ENCODE measurements at places on chromosomes 16 and 17.

DNA sequence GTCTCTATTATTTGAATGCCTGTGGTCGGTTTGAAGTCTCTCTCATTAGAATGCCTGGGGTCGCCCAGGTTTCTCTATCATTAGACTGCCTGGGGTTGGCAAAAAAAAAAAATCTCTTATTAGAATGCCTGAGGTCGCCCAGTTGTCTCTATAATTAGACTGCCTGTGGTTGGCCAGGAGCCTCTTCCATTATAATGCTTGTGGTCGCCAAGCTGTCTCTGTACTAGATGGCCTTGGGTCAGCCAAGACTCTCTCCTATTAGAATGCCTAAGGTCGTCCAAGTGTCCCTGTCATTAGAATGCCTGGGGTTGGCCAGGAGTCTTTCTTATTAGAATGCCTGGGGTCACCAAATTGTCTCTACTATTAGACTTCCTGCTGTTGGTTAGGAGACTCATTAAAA is 2228.4 kb downstream of the TP53TG3F start:
- DNase-seq = no peak

GRCh38 chr16:67089101-67089500 is 20.6 kb upstream of the PHAF1 start:
- no peak for DNase-seq

- DNase-seq = no peak
Measured at GRCh38 chr17:44922136-44922535, 6.8 kb upstream of the GFAP start.

DNA sequence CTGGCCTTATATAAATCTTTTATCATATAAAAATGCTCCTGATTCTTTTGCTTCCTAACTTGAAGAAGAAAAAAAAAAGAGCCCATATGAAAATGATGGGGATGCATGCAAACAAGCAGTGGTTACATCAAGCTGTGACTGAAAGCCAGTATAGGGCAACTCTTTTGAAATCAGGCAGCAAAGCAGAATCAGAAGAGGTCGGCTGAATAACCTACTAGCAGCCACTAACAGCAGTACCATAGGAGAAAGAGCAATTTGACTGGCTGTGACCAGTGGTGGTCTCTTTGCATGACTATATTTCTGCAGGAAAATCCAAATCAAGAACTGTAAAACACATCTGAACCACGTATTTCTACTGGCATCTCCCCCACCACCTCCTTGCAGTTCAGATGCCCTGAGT is 161.9 kb upstream of the C17orf78 start:
- DNase-seq = no peak

GRCh38 chr17:35889241-35889640 is 9.1 kb upstream of the CCL5 start:
- DNase-seq = no peak

- peak; percentile 73 for DNase-seq
Measured at GRCh38 chr16:67514382-67514828, 14.2 kb upstream of the RIPOR1 start.

GRCh38 chr17:13583996-13584700 is 17.6 kb downstream of the HS3ST3A1 start:
- DNase-seq = no peak

- no peak for DNase-seq
Measured at GRCh38 chr16:83031524-83031923, 404.8 kb downstream of the CDH13 start.

DNA sequence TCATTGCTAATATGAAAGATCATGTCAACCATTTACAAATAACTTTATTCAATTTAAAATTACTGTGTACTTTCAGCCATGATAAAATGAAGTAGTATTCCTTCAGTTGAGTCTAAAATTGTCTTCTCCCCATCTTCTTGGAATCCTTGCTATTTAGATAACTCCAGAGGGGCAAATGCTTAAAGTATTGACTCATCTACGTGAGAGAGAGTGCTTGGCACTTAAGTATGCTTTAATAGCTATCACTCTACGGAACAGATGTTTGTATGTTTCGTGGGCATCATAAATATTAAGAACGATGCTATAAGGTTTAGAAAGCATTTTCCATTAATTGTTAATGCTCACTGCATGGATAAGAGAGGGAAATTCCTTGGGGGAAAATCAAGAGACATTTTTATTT is 69.3 kb upstream of the MED13 start:
- no peak for DNase-seq

- no peak for DNase-seq
Measured at GRCh38 chr17:29838961-29839360, 91.1 kb downstream of the SSH2 start.

DNA sequence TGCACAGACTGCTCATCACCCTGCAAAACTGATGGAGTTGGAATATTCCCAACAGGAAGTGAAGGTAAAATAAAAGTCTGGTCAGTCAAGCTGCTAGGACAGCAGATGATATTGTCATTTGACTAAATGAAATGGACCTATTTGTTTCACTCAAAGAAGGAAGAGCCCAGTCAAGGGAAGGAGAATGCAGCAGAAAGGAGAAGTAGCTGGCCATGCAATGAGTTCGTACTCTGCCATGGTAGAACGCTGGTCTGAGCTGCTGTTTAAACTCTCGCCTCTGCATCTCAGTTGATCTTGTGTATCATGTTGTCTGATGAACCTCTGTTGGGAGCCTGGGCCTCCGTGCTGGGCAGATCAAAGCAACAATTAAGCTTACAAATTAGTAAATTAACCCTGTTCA is 15.6 kb upstream of the YPEL2 start:
- DNase-seq = no peak

DNA sequence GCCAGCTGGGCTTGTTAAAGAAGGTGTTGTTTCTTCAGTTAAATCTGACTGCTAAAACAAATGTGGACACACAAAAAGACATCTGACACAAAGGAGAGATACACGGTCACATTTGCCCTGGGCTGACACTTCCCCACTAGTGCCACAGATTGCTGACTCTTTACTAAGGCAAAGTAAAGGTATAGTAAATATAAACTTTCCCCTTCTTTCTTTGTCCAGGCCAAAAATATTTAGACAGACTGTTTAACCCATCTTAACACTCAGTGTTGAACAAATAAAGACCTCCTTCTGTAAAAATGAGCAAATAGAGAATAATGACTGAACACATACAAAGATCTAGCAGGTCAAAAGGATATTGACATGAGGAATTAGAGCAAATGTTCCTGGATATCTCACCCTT is 58.4 kb downstream of the SCNN1G start:
- no peak for DNase-seq

- peak; percentile 49 for DNase-seq
Measured at GRCh38 chr16:68704232-68704867, 32.7 kb upstream of the CDH1 start.

DNA sequence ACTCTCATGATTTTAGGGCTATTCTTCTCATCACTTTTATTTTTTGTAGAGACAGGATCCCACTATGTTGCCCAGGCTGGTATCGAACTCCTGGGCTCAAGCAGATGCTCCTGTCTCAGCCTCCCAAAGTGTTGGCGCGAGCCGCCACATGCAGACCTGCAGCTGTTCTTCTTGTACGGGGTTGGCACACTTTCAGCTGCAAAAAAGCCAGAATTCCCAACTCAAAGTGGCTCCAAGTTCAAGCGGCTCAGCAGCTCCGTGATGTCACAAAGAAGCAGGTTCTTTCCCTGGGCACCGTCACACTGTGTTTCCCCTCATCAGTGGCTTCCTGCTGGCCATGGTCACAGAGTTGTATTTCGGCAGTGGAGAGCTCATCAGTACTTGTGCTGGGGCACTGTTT is 6.7 kb upstream of the SBK1 start:
- no peak for DNase-seq
